BJ (cell line): ENCODE measurements at places on chromosomes 5 and 9.

GRCh38 chr5:2758632-2759031, 7.2 kb upstream of the IRX2 start:
- no peak for DNase-seq

DNA sequence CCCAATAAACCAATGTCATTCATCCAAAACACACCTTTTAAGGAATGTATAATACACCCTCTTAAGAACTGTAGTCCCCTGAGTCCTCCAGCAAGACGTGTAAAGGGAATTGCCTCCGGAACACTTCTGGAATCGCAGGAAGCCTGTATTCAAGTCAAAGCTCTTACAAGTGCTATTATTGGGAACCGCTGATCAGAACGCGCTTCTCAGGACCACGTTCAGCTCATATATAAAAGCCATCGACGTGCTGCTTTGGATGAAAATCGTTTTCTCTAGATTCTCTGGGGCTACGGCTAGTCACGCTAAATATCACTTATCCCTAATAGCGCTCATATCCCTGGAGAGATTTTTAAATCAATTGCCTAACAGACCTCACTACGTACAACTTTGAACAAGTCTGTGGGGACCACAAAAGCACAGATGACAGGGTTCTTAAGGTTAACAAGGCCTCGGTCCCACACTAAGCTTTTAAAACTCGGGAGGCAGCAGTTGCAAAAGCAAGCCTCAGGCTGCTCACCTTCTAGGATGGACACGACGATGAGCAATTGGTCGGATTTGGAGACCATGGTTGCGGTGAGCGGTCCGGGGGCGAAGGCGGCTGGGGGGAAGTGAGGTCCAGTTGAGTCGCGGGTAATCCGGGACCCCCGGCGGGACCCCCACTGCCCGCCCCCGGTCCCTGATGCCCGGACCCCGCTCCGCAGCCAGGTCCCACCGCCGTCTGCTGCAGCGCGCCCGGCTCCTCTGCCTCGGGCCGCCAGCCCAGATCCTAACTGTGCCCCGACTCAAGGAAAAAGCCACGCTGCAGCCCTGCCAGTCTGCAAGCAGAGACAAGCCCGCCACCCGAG, 548 bp downstream of the CEP120 start:
- no peak for DNase-seq

DNA sequence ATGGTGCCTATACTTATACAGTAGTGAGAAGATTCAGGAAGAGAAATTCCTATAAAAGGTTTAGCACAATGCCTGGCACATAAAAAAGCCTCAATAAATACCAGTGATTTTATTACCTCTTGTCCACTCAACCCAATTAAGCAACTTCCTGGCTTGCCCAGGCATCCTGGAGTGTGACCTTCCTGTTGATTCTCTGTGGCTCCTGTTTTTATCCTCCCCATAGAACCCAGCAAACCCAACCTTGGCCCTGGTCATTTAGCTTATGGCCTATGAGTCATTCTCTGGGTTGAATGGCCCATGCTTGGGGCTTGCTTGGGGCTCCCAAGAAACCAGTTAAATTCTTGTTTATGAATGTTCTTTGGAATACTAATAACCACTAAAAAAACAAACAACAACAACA, 21.4 kb upstream of the SPARC start:
- DNase-seq: no peak

GRCh38 chr5:90477073-90477472, 2.4 kb downstream of the POLR3G start:
- DNase-seq: no peak

DNA sequence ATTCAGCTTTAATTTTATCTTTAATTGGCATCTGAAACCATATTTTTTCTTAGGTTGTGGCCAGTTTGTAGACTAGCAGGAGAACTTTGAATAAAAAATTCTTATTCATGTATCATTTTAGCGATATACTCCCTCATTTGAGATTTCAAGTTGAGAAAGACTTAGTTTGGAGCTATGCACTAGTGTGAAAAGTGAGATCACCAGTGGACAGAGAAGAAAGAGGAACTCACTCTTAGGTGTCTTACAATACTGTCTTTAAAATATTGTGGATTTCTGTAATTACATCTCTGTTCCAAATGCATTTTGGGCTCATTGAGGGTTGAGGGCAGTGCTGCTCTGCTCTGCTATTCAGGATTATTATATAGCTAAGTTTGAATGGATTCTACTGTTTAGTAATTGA, 54.7 kb downstream of the NAA35 start:
- no peak for DNase-seq

- no peak for DNase-seq
These were observed 22.5 kb downstream of the AQP7 start for GRCh38 chr9:33379666-33380389.

DNA sequence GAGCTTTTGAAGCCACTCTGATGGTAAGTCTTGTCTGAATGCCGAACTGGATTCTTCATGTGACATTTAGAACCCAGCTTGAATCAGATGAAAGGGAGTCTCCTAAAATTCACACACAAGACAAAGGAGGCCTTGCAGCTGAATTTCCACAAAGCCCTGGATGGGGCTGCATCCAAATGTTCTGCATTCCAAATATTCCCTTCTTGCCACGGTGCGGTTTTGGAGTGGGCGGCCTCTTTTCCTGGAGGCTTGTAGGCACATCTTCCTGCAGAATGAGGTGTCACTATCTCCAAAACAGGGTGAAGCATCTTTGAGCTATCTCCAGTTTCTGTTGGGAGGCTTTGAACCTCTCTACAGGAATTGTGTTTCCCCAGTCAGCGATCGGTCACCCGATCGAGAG, 342.7 kb downstream of the ARHGEF28 start:
- DNase-seq: no peak
